ENCODE measurements at places on chromosomes 3 and 15.

- DNase-seq, result no peak
These were observed 70.1 kb downstream of the LMLN start for GRCh38 chr3:198030125-198030524.

- DNase-seq, result no peak
These were observed 64.9 kb downstream of the ATP10A start for GRCh38 chr15:25797936-25798901.

- no peak for DNase-seq
These were observed 93.3 kb upstream of the BLM start for GRCh38 chr15:90623854-90624253.

DNA sequence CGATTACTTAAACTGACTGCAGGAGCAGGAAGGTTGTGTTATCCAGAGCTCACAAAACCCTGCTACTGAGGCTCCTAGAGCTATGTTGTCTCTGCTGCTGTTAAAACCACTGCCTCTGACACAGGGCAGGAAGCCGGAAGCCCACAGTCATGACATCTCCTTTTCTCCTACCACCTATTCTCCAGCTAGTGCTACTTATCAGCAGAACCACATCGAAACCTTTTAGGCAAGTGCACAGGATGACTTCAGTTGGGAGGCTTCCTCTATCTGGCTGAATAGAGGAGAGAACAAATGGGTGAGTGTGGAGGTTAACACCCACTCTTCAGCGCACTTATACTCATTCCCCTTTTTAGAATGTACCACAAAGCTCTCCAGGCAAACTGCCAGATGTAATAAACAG is 638.0 kb downstream of the OTOL1 start:
- no peak for DNase-seq

GRCh38 chr15:85037641-85038040 is 56.0 kb downstream of the PDE8A start:
- DNase-seq, result no peak

DNA sequence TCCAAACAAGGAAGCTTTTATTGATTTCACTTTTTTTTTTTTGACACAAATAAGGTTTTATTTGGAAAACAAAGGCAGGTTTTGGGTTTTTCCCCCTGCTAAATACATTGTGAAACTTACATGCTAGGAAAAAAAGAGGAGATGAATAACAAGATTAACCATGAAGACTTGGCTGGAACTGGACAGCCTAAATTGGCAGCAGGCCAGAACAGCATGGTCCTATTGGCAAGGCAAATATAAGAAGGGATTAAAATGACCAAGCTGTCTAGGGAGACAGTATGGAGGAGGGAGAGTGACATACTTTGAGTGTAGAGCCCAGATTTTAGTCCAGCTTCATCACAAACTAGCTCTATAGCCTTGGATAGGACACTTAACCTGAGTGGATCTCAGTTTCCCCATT is 63.9 kb upstream of the BBX start:
- no peak for DNase-seq

DNA sequence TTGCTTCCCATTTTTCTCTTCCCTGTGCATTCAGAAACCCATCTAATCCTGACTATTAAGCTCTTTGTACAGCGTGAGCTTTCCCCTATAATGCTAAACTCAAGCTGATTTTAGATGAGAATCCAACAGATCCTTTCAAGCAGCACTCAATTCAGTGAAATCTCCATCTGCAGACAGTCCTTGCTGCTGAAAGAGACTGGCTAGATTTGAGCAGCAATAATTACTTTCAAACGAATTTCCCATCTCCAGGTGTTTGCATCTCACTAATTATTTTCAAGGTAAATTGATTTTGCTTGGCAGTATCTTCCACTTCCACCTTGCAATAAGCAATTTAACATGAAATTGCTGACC is 49.5 kb upstream of the SLC7A14 start:
- no peak for DNase-seq

GRCh38 chr3:172138792-172139507 is 99.6 kb downstream of the FNDC3B start:
- DNase-seq, result no peak

GRCh38 chr3:126434931-126435411 is 40.3 kb downstream of the CFAP100 start:
- no peak for DNase-seq

DNA sequence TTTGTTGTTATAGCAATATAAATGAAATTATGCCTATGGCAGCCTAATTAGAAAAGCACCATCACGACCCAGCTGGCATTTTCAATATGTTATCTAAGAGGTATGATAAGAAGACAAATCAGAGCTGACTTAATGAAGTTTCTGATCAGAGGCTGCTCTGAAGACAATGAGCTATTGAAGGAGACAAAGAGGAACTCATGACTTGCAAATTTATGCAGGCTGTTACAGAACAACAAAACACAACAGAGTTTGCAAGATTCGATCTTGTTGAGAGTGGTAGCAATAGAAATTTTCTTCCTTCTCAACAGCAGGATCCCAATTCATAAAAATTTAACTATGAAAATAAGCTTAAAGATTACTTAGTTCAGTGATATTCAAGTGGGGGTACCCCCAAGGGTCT is 7.7 kb downstream of the CCDC54 start:
- no peak for DNase-seq

Measured in AG08396 (cell line).